ENCODE measurements at places on chromosomes 4 and X. TPM values are rescaled to one million over a fixed set of nuclear protein-coding genes. Genes with fewer than 3 reads are reported as not detected.

The TLR7 gene
- 1.3 TPM for polyA plus RNA-seq

The NHS gene
- polyA plus RNA-seq: 6.4 TPM

The MAGEA6 gene
- not detected for polyA plus RNA-seq

The RAB33A gene
- 0.90 TPM for polyA plus RNA-seq

The RBM47 gene
- polyA plus RNA-seq: 28.9 TPM

The AGTR2 gene
- polyA plus RNA-seq: 1.0 TPM

The TMEM164 gene
- 45.9 TPM for polyA plus RNA-seq

The AMBN gene
- not detected for polyA plus RNA-seq

The SHROOM3 gene
- 16.8 TPM for polyA plus RNA-seq

DNA sequence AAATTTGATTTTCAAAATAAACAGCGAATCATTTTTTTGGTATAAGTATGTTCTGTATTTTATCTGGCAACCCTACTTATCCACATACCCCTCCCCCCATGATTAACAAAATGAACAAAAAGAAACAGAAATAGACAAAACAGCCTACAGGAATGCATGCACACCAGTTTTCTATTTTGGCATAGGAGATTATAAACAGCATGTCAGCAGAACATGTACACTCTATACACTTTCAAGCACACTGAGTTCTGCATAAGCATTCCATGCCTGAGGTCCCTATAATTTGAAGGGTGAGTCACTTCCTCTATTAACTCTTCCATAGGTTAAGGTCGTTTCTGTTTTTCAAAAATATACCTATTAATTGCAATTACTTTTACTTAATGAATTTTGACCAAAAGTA is 28.0 kb upstream of the ZNF280C start:
- DNase-seq: no peak

DNA sequence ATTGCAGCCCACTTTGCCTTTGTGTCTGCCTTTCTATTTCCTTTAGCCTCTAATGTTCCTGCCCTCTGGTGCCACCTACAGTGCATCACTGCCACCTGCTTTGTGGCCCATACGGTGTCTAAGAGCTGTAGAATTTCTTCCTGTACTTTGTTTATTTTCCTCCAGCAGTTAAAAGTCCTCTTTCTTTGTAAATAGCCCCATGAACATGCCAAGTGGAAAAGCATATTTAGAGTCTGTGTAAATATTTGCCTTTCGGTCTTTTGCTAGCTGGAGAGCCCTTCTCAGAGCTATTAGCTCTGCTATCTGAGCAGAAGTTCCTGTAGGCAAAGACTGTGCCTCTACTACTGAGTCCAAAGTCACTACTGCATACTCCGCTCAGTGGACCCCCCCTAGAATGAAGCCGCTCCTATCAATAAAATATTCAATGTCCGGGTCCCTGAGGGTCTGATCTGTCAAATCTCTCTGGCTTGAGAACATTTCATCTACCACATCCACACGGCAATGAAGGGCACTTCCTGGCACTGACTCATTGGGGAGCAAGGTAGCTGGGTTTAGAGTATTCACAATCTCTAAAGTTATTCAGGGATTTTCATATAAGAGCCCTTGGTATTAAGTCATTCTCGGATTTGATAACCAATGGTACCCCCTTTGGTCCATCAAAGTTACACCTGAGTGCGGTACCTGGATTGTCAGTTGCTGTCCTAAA is 36.3 kb downstream of the SULT1E1 start:
- DNase-seq: no peak

DNA sequence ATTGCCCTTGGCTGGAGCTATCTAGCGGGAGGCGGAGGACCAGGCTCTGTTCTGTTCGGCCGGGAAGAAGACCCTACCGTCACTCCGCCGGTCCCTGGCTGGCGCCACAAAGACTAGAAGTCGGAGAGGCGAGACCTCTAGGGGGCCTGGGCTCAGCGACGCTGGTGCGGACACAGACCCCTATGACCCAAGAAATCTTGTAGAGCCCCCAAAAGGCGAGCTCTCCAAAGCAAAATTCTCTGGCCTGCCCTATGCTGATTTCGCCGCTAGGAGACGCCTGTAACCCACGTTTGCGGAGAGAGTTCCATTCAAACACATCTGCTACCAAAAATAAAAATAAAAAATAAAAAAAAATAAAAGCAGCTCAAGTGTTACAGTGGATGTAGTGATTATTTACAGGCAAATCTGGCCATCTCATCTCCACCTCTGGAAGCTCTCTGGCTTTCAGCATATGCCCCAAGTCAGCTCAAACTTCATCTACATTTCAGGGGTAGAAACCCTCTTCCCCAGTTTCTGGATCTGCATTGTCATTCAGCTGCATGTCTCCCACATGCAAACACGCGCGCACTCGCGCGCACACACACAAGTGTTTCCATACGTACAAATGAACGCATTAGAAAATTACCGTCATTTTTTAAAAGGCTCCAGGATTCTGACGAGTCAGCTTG is 2.4 kb upstream of the PCDH10 start:
- DNase-seq: no peak

DNA sequence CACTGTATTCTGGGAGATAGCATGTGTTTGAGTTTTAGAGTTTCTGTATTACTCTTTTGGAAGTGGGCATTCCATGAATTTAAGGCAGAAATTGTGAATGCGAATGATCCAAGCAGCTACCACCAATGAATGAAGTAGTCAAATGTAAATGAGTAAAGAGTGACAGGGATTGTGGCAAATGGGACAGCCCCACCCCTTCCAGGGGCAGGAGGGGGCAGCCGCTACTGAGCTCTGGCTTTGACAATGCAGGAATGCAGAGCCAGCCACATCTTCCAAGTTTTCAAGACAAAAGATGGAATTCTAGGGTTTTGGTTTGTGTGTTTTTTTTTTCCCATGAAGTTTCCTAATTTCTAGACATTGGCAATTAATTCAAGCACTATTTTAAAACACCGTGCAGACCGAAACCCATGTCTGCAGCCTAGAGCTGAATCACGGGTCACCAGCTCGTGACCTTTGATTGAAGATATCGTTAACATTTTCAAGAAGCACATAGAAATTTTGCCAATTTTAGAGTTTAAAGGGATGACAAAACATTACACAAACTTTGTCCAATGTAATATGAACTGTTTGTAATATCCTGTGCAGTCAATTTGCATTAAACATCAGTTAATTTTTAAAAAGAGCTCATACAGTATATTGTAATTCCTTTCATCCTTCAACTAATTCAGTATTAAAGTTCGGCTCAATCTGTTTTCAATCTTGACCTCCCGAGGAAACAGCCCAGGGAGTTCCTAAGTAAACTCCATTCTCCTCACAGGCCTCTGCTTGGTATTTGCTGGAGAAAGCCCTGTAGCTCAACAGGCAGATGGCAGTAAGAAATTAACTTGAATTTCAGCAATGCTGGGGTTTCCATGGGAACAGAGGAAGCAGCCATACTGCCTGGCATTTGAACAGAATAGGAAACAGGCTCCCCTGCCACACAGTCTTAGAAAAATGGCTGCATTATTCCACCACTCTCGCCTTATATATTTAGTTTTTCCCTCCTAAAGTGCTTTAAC is 83.4 kb downstream of the UCHL1 start:
- peak; percentile 57 for DNase-seq

DNA sequence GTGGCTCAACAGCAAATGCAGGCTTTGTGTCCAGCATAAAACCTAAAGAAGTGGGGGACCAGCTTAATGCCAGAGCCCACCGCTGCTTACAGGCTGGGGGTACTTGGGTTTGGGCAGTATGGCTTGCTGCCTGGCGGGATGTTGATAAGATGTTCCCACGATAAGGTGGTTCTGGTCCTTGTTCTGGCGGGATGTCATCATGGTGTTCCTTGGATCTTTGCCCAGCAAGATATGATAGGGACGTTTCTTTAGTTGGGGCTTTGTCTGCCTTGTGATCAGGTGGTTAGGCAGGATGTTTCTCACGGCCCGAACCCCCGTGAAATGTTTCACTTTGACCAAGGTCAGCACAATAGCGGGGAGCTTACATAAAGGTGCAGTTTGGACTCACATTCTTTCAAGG is 35.3 kb downstream of the PNPLA4 start:
- no peak for DNase-seq

GRCh38 chr4:159117564-159117963 is 14.7 kb downstream of the RAPGEF2 start:
- no peak for DNase-seq

DNA sequence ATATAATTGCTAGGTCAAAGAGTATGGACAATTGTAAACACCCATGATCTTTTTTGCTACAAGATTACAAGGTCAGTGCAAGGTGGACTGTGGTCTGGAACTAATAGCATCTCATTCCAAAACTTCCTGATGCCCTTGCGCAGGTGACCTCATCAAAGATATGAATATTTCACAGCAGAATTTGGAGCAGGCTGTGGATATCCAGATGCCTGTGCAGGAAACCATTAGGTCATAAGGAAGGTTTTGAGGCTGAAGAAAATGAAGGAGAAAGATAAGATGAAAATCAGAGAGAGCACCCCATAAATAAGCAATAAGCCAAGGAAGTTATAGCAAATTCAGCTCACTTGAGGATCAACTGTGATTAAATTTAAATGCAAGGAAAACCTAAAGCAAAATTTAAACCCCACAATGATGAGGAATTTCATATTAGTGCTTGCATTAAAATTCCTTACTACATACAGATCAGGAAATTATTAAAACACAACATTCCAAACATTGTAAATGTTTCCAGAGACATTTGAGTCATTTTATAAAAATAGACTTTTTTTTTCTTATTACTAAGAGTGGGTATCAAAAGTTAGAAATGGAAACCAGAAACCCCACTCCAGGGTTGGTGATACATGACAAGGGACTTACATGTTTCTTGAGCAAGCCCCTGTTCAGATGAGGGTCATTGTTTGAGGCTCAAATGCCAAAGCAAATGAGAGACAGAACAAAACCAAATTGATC is 100.7 kb upstream of the FAM9C start:
- DNase-seq: no peak

GRCh38 chr4:114535725-114536124 is 62.9 kb upstream of the UGT8 start:
- no peak for DNase-seq

GRCh38 chr4:92091335-92091734 is 212.4 kb upstream of the GRID2 start:
- DNase-seq: no peak

DNA sequence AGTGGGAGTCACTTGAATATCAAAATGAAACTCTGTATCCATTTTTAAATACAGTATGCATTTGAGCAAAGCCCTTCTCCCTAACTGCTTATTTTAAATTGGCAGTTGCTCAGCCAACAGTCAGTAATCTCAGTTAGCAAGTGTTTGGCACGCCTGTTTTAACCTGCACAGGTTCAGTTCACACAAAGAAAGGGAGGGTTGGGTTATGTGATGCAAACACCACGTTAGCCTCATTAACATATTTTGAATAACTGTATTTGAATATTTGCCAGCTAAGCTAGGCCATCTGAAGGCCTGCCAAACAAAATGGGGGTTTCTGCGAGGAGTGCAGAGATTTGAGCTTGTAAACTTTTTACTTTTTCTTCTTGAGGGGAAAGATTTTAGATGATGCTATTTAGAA is 19.8 kb downstream of the GAB1 start:
- no peak for DNase-seq

DNA sequence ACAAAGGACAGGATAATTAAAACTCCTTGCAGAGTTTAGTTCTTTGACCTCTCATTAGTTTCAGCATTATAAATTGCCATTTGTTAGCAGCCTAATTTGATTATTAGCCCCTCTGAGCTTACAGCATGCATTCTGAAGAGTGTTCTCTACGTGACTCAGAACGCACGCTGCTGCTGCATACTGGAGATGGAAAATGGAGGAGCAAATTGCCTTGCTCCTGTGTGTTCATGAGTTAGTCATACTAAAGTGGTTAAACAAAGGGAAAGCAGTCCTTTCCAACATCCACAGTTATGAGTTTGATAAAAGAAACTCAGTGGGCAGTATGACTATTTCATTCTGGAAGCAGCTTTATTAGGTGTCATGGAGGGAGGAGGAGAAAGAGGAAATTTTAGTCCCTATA is 922.5 kb downstream of the RPA4 start:
- DNase-seq: no peak

DNA sequence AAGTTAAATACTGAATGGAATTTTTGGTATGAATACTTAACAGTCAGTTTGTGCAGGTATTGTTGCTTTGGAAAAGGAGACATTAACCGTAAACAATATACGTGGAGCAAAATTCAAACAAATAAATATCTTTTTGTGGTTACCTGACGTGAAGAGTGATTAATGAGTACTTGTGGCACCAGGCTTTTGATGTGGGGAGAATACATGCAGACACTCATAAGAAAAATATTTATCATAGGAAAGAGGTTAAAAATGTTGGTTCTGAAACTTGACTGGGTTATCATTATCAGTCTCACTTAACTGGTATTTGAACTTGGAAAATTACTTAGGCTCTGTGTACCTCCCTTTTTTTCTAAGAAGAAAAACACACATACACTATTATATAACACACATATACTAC is 136.4 kb upstream of the NDST4 start:
- no peak for DNase-seq

DNA sequence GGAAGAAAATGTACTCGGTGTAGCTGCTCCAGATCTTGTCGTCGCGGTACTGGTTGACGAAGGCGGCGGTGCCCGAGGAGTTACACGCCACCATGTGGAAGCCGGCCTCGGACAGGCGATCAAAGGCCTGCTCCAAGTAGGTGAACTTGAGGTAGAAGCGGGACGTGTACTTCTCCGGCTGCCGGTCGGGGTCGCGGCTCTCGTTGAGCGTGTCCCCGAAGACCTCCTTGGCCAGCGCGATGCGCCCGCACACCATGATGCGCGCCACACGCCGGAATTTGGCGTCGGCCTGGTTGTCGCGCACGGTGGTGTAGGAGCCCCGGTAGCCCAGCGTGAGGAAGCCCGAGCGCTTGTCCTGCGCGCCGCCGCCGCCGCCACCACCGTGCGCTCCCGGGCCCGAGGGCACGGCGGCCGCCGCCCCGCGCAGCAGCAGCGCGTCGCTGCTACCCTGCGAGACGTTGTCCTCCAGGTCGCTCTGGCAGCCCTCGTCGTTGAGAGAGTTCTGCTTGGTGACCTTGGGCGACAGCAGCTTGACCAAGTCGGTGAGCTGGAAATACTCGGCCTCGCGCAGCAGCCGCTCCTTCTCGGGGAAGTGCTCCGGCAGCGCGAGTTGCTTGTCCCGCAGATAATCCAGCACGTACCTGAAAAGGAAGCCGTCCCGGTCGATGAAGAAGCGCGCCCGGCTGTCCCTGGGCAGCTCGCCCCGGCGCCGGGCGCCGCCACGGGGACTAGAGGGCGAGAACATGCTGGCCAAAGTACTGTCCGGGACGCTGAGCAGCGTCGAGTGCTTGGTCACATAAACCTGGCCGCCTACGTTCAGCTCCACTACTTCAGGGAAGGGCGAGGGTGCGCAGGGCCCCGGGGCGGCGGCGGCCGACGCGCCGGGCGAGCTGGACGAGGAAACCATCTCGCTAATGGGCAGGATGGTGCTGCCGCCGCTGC is 775 bp downstream of the KCTD8 start:
- DNase-seq: peak; percentile 16

DNA sequence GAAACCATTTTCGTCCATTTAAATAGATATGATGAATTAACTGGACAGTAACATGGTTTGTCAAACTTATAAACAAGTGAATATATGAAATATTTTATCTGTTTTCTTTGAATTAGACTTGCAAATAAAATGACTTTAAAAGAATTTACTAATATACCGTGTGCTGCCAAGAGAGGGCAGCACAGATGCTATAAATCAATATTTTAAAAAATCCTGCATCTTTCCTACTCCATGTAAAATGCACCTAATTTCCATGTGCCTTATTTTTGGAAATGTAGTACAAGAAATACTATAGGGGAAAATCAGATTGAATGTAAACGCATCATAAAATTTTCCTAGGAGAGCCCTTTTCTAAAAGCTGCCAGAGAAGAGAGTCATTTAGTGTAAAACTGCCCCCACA is 62.2 kb downstream of the PRKX start:
- DNase-seq: no peak
